T-helper 17 cell (primary cell): ENCODE measurements at places on chromosomes 4 and X. TPM values are rescaled to one million over a fixed set of nuclear protein-coding genes. Genes with fewer than 3 reads are reported as not detected.

Gene DDIT4L
- total RNA-seq: not detected

GRCh38 chr4:48546336-48546735 lies 56.3 kb downstream of the ZAR1 start:
- DNase-seq: no peak

- no peak for DNase-seq
Measured at GRCh38 chr4:13612569-13612968, 15.0 kb downstream of the BOD1L1 start.

DNA sequence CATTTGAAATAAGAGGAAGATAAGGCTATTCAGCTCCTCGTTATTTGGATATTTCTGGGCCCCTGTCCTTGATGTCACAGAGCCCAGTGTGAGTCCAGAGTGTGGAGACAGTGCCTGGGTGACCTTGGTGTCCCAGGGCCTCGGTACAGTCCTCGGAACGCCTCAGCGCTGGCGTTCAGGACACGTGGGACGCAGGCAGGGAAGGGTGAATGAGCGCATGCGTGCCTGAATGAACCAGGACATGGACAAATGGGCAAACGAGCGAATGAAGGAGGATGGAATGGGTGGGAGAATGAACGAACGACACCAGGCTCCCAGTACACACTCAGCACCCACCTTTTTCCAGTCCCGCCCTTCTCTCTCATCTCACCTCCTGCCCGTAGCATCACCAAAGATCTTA lies 44.2 kb downstream of the EVC start:
- DNase-seq: no peak
